NCI-H82 (cell line): ENCODE measurements at places on chromosomes 11 and 22.

- DNase-seq, result peak; percentile 17
These were observed 618.0 kb downstream of the BRD1 start for GRCh38 chr22:49209452-49210195.

GRCh38 chr22:46201059-46201757, 48.9 kb downstream of the CDPF1 start:
- no peak for DNase-seq

DNA sequence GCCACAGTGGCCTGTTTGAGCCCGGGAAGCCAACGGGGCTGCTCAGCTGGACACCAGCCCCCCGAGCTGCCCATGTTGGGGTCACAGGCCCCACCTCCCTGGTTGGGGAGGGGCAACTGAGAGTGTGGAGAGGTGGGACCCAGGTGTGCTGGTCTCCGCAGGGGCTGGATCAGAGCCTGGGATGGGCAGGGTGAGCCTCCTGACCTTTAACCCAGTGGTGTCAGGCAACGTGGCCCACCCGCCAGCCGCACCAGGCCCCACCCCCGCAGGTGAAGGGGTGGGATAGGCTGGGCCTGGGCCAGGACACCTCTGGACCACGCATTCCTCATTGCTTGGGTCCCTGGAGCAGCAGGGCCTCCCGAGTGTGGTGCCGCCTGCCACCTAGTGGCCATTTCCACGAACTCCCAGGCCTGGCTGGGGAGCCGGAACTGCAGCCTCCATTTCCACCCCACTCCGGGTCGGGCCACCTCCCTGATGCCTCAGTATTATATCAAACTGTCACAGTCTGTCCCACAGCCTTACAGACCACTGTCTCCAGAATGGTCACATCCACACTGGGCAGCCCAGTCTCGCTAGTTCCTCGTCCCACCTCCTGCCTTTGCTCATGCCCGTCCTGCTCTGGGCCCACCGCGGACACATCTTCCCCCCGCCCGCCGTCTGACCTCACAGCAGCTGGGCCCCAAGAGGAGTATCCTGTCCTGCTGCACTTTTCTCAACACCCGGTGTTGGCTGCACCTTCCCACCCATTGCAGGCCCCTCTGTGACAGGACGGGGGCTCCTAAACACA, 13.3 kb upstream of the PPP6R3 start:
- DNase-seq, result peak; percentile 77

GRCh38 chr11:33687733-33688479, 12.7 kb downstream of the C11orf91 start:
- DNase-seq, result peak; percentile 83

DNA sequence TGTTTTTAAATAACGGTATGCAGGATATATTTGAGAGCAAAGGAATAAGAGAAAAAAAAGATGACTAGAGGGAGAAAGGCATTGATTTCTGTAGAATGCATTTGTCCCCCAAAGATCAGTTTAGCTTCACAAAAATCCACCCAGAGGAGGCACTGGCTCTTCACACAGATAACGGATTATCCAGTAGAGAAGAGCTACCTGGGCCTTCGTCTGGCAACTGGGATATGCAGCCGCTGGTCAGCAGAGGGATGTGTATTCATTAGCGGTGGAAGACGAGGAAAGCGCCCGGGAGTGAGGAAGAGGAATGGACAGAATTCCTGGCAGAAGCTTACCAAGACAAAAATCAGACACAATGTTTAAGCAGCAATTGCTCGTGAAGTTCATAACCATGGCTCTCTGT, 5.6 kb upstream of the WT1 start:
- DNase-seq, result no peak

- DNase-seq, result no peak
These were observed 473.4 kb downstream of the METTL15 start for GRCh38 chr11:28581286-28582242.

GRCh38 chr11:17651061-17651460, 68.3 kb upstream of the MYOD1 start:
- no peak for DNase-seq

DNA sequence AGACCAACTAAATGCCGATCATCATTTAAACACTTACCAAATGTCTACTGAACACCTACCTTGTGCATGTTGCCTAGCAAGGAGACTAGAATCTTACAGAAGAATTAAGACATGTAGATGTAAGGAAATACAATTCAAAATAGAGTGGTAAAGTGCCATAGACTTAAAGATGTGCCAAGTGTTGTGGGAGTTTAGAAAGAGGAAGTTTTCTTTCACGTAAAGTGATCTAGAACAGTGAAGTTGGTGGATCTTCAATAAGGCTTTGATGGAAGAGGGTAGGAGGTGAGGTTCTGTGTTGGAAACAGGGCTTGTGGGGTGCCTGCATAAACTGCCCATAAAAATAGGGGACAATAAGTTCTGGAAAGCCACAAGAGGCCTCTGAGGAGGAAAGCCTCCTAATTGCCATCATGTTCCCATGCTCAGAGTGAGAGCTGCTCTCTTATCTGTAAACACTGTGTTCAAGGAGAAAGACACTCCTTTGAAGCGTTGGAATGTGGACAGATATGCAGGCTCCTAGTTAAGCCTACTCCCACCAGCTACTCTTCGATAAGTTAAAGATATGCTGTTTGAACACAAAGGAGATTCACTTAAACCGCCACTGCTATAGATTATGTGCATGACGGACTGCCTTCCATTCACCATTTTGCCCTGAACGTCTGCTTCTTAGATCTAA, 66.7 kb downstream of the HSD17B12 start:
- DNase-seq, result no peak

- DNase-seq, result no peak
These were observed 5.8 kb upstream of the SYNGR1 start for GRCh38 chr22:39344046-39344390.

DNA sequence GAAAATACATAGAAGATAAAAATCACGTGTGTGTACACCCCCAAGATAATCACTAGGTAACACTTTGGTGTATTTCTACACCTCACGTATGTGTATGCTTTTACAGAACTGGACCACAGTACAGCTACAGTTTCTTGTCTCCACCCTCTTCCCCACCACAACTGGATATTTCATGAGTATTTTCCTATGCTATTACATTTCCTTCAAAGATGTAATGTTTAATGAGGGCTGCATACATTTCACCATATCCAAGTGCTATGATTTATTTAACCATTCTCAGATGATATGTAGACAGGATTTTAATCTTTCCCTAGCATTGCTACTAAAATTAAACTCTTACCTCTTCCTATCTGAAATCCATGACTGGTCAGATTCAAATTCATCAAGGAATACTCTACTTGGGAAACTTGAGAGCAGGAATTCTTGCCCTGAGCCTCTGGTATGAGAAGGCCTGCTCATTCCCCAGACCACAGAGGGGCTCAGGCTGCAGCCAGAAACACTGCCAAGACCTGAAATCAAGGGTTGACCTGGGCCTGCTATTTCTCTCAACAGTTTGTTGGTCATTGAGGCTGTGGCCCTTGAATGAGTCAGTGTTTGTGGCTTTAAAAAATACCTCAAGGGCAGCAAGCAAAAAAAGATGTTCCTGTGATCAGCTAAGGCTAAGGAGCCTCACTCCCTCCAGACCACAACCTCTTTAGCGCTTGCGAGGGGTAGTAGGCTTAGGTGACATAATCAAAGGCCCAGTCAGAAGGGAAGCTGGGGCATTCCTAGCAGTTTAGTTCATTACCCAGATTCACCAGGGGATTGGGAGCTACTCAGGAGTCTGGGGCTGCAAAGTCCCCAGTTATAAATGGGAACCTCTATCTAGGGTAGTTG, 55.5 kb downstream of the ABTB2 start:
- DNase-seq, result no peak

DNA sequence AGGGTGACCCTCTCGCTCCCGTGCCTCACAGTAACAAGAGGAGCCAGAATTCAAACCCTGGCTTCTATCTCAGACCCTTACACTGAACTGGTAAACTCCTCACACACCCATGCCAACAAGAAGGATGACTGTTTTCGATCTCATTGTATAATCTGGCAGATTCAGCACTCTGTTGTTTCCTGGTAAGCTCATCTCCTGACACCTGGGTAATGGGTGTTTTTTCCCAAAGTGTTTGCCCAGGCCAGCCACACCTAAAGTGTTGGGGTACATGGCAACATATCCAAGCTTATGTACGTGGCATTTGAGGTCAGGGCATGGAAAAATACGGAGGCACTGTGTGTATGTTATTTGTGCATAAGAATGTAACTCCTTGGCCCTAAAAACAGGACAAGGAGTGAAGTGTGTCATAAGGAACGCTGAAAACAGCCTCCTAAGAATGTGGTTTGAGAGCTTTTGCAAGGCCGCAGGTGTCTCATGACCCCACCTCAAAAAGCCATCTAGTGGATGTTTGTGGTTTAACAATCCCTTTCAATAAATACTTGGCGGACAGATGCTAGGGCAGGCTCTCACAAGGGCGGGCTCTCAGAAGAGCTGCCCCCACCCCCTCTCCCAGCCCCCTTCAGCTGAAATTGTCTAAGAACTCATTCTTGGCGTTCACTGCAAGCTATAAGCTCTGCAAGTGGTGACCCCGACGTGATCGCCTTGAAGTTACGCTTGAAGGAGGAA, at the start of gene MS4A15:
Gene MS4A15 (plus strand): TSS at position 561 of the 726 bp plus-strand sequence. CDS start 6,867 bp downstream, outside the sequence.
- peak; percentile 72 for DNase-seq

- no peak for DNase-seq
These were observed 46.1 kb downstream of the LARGE1 start for GRCh38 chr22:33874206-33874605.

GRCh38 chr11:123473941-123474677, 44.0 kb downstream of the GRAMD1B start:
- DNase-seq, result peak; percentile 47

DNA sequence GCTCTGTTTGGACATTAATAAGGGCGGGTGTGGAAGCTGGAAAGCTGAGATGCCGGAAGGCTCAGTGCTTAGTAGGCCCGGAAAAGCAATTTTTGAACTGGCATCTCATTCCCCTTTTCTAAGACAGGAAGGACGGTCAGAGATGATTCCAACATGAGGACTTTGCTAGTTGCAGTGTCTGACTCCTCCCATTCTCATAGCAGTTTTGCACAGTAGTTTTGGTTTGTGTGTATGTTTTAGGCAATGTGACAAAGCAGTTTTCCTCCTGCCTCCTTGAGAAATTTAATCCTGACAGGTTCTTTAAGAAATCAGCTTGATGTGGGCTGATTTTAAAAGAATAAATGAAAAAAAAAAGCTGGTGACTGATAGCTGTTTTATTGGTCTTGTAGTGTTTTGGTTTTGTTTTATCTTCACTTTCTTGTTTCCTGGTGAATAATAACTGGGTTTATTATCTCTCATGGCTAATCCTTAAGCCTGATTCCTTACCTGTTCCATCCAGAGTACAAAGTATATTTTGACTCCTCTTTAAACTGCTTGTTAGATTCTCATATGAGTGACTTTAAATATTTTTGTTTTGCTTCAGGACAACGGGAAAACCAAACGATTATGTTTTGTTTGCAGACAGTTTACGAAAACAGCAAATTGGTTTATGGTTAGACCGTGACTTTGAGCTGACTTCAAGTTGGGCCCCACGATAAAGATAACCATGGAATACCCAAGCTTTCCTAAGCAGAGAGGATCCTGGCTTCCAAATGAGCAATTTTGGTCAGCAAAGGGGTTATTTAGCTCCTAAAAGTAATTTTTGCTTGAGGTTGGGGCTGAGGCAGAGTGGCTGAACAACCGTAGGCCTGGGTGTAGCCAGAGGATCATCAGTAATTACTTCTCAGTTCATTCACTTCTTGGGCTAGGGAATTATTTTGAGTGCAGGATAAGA, 3.4 kb downstream of the PTPRJ start:
- DNase-seq, result no peak

DNA sequence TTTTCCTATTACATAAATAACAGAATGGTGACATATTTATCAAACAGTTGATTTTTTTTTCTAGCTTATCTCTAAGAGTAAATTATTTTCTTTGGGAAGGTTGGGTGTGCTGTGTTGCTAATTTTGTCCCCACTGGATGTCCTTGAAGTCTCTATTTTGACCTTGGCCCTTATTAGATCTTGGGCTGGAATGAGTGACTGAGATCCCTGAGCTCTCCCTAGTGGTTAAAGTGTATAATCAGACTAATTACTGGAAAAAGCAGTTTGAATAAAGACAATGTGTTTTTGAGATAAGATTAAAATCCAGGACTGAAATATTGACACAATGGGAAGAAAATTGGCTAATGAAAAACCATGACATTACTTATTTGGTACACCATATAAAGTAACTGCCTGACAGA, 56.1 kb downstream of the AASDHPPT start:
- DNase-seq, result no peak

- no peak for DNase-seq
These were observed 24.3 kb upstream of the SMCO4 start for GRCh38 chr11:93567401-93567895.

DNA sequence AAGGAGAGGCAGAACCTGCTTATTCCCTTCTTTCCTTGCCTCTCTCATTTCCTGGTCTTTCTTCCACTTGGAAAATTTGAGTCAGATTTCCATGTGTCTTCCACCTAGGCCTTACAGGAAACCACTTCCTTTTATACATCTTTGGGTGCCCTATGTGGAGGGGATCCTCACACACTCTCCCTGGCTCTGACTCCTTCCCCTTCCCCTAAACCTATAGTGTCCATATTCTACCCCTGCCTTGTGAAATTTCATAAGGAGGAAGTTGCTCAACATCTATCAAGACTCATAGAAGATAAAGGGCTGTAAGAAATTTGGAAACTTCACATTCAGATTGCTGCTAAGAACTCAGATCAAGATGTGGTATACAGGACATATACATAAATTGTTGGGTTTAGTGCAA, 20.4 kb downstream of the TUG1 start:
- no peak for DNase-seq

- DNase-seq, result no peak
These were observed 16.2 kb upstream of the ME3 start for GRCh38 chr11:86688398-86689179.

DNA sequence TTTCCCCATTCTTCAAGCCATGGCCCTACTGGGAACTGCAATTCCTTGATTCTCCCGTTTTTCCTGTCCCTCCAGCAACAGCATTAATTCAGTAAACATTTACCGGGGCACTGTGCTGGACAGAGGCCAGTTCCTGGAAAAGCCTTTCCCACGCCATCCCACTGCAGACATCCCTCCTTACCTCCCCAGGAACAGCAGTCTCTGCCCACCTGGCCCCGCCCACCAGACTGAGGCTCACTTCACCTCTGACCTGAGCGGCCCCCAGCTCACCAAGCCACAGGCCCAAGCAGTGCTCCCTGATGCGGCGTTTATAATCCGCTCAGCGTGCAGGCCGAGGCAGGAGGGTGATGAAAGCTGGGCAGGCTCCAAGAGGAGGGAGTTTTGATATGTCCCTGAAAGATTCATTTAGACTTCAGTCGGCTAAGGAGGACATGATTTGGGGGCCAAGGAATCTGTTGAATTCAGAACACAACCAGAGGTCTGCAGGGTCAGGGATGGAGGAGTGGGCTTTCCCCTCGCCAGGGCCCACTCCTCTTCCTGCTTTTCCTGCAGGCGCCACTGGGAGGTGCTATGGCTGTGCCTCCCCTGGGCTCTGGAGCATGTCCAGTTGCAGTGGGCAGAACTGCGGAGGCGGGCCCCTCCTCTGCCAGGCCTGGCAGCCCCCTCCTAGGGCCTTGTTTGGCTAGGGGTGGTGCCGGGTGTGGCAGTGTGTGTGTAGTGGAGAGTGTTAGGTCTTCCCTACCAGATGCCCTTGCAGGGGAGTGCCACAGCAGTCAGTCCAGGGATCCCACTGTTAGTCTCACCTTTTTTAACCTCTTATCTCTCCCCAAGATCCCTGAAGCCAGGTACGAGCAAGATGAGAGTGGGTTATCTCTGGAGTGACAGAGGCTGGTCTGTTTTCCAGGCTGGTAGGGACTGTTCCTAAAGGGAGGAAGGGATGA, 1.4 kb upstream of the TAGLN start:
- DNase-seq, result peak; percentile 19

- DNase-seq, result peak; percentile 54
These were observed 10.5 kb downstream of the GRK2 start for GRCh38 chr11:67276781-67277230.
